ENCODE measurements at places on chromosomes 2 and 18. TPM values are rescaled to one million over a fixed set of nuclear protein-coding genes. Genes with fewer than 3 reads are reported as not detected.

- DNase-seq, result no peak
Measured at GRCh38 chr2:112794841-112795240, 10.5 kb upstream of the IL1A start.

The NPAS2 gene
- 19.3 TPM for polyA plus RNA-seq

The SERPINB4 gene
- polyA plus RNA-seq, result not detected

GRCh38 chr2:215316336-215316735 lies 4.5 kb downstream of the ATIC start:
- DNase-seq, result no peak

The TLX2 gene
- not detected for polyA plus RNA-seq

The PARD6G gene
- 9.6 TPM for polyA plus RNA-seq

GRCh38 chr2:60366135-60366712 lies 187.2 kb downstream of the BCL11A start:
- DNase-seq, result no peak

DNA sequence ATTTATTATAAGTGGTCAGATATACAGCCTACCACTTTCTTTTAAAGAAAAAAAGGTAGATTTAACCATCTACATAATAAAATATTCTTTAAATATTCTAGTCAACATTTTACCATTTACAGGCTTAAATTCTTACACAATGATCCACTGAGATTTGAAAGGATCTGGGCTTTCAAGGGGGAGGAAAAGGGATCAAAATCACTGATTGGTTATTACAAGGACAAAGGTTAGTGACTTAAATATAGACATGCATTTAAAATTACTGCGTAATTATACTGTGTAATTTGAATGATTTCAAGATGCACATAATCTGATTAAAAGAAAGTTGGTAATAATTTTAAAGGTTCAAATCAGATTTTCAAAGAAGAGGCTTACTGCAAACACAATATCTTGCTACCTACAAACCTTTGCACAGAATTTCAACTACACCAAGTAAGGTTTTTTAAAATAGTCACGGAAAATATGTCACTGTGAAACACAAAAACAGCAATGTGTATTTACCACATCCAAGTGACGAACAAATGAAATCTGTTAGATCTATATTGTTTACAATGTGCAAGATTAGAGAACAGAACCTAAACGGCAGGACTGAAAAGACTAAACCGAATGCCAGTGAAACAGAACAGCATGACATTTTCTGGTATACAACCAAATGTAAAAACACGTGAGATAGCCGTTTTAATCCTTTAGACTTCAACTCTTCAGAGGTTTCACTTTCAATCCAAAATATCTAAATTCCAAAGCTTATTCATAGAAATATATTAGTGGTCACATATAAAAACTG lies 40.8 kb downstream of the RTN4 start:
- DNase-seq, result no peak

DNA sequence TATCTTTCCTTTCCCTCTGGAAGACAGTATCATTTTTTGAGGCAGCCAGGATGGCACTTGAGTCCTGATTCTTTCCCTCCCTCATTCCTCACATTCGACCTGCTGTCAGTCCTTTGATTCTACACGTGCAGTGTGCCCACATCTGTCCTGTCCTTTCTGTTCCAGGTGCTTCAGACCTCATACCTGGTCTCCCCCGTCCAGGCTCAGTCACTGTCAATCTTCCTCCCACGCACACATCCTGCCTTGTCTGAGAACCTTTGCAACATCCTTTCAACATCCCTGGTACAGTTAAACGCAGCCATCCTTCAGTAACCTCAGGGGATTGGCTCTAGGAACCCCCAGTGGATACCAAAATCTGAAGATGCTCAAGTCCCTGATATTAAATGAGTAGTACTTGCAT lies 10.1 kb downstream of the BCL2 start:
- no peak for DNase-seq

DNA sequence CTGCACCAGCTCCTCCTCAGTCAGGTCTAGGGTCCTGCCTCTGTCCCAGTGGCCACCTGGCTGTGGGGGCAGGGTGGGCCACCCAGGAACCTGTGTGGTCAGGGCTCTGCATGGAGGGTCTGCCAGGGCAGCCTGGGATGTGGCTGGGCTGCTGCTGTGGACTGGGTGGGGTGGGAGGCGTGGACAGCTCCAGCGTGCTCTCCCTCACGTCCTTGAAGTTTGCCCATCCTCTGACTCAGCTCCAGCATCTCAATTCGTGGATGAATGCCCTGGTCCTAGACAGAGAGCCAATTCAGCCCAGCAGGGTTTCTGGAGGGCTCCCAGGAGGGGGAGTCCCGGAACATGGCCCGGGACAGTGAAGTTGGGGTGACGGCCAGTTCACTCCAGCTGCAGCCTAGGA lies 64.3 kb upstream of the EPAS1 start:
- no peak for DNase-seq

The ZNF513 gene
- 11.1 TPM for polyA plus RNA-seq

DNA sequence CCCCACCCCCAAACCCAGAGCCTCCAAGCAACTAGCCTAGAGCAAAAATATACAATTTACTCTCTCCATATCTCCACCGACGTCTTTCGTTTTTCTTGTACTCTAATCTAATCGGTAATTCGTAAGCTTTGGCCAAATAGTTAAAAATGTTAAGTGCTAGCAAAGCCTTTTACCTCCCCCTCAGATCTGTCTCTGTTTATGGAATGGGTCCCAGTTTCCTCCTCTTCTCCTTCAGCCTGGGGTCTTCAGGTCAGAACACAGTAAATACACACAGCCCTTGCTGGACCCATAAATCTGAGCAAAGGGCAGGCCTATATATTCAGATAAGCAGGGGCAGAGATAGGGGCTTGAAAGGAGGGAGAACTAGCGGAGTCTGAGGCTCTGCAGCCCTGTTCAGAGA lies 267.4 kb downstream of the MEIS1 start:
- DNase-seq, result no peak

DNA sequence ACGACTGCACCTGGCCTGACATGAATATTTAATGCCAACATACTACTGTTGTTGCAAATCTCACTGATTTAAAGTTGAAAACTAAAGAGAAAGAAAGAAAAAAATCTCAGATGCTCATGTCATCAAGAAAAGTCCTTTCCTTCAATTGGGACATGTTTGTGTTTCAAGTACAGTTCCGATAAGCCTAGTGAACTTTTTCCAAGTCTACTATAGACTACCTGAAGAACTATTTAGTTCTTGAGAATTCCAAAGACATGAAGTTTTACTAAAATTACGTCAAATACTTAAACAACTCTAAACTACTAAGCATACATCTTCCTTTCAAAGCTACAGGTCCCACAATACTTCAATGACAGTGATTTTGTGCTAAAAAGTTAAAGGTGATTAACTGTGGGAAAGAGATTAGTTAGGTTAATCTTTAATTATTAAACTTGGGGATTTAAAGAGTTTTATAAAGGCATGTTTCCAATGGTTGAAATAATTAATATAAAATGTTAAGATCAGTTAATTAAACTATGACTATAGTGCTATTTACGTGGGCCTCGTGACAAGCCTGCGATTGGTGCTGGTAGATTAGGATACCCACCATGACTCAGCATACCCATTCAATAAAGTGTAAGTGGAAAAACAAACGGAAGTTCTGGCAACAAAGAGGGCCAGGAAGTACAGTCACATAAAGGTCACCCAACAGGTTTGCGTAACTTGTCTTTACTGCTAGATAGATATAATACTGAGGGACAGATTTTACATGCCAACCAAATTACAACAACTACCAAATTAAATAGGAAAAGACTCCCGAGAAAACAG lies 55.5 kb downstream of the SEPTIN10 start:
- no peak for DNase-seq

The HRH4 gene
- polyA plus RNA-seq, result 0.01 TPM
